Activated naive CD8-positive, alpha-beta T cell treated with anti-CD3 and anti-CD28 coated beads, Interleukin-2, amount 50 U/mL, for 24 hours (primary cell): ENCODE measurements at places on chromosomes 12 and 14.

- DNase-seq, result no peak
These were observed 22.1 kb downstream of the MTHFD1 start for GRCh38 chr14:64410084-64410774.

- no peak for DNase-seq
These were observed 4.2 kb downstream of the IFFO1 start for GRCh38 chr12:6551496-6552139.

DNA sequence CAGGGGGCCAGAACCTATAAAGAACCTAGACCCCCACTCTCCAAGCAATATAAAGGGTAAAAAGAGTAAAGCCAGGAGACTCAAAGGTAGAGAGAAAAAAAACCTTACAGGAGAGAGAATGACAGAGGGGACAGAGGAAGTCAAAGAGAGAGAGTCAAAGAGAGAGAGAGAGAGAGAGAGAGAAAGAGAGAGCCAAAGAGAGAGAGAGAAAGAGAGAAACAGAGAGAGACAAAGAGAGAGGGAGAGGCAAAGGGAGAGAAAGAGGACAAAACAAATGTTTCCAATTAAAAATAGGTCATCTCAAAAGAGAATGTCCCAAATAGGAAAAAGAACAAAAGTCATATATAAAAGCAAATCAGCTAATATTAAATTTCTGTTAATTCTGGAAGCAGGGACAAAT is 251.5 kb downstream of the DPY19L2 start:
- no peak for DNase-seq

DNA sequence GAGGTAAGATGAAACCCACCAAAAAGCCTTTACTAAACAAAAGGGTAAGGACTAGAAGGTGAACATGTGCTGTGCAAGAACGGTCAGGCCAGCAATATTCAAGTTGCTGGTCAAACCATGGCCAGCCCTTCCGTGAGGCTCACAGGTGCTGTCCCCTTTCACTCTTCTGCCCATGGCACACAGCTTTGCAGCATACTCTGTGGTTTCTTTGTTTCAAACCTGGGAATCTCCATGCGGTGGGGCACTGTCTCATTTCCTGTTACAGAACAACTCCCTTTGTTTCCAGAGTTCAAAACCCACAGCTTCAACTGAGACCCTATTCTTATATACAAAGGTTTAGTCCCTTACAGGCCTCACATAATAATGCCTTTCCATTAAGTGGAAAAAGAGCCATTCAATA is 1.7 kb upstream of the OVCH1 start:
- no peak for DNase-seq

- no peak for DNase-seq
These were observed 373.4 kb downstream of the NUAK1 start for GRCh38 chr12:105765053-105766014.

- no peak for DNase-seq
These were observed 93.8 kb downstream of the SLC38A6 start for GRCh38 chr14:61074852-61075251.

DNA sequence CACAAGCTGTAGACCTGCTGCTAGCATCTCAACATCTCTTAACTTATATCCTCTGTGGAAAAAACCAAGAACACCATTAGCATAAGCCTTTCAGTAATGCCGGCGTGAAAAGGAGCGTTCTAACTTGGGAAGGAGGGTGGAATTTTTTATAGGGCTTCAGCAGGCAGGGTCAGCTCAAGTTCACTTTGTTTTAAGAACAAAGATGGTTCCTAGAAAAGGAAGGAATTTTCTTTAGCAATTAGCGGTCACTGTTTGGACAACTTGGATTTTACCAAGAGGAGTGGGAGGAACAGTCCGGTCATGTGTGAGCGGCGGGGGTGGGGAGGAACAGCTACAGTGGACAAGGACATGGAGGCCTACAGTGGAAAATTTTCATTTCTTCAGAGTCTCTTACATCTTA is 35.9 kb downstream of the BBS10 start:
- DNase-seq, result no peak

- no peak for DNase-seq
These were observed 26.4 kb upstream of the AEBP2 start for GRCh38 chr12:19412844-19413243.

DNA sequence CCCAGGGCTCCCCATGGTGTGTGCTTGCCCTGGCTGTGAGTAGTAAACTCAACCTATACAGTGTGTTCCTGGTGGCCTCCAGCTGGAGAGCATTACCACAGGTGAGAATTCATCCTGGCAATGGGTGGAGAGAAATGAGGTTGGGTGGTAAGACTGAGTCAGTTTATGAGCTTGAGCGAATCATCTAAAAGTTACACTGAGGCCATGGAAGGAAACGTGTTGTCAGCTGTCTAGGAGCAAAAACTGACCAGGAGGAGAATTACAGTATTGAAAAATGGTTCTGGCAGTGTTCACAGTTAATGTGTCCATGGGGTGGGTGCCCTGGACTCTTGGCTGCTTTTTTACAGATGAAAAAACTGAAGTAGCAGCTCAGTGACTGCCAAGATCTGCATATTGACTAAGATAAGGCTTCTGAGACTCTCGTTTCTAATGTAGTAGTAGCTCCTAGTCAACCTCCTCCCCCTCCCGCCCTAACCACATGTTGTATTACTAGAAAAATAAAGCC is 202.0 kb upstream of the AMIGO2 start:
- DNase-seq, result no peak

DNA sequence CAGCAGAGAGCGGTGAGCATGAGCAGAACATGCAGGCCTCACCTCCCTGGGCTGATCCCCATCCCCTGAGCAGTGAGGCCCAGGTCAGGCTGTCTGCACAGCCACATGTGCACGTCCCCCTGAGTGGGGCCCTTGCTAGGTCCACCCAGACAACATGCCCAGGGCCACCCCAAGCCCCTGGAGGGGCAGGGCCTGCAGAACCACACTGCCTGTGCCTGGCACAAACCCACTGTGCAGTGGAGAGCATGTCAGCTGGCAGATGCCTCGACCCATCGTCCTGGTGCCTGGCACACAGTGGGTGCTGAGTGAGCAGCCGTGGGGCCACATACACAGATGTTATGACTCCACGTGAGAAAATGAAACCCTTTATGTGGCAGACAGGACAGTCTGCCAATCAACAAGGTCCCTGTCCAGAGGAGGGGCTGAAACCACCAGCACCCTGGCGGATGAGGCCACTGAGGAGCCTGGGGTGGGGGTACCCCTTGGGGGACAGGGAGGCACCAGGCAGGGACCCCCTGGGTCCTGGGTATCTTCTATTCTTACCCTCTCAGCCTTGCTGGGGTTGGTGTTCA is 8.3 kb downstream of the ANHX start:
- DNase-seq, result no peak

- no peak for DNase-seq
These were observed 958.9 kb downstream of the LRFN5 start for GRCh38 chr14:42565556-42565955.

- peak; percentile 12 for DNase-seq
These were observed 386.7 kb upstream of the NOVA1 start for GRCh38 chr14:26984311-26985177.

DNA sequence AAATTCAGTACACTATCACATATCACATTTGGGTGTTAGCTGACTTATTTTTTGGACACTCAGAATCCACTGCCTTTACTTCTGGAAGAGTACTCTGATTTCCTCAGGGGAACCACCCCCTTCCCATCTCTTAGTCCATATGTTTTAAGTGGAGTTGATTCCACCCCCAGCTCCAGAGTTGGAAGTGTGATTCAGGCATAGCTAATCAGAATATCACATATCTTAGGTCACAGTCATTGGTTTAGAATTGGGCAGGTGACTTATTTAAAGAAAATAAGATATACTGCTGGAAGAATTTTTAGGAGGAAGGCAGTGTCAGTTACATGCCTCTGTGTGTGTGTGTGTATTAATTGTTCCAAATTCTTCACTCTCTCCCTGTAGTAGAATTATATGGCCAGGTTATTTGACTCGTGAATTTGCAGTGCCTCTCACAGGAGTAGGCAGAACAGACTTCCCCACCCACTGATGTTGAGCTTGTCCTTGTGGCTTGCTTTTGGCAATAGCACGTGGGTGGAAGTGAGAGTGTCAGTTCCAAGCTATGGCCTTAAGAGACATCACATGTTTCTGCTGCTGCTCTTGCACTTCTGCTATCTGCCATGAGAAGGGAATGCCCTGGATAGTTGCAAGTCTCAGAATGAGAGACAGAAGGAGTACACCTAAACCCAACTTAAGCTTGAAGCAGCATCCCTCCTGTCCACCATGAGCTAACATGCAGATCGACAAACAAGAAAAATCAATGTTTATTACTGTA is 6.4 kb upstream of the GAS2L3 start:
- DNase-seq, result no peak

GRCh38 chr12:52278575-52279421 is 4.4 kb downstream of the KRT86 start:
- peak; percentile 83 for DNase-seq

DNA sequence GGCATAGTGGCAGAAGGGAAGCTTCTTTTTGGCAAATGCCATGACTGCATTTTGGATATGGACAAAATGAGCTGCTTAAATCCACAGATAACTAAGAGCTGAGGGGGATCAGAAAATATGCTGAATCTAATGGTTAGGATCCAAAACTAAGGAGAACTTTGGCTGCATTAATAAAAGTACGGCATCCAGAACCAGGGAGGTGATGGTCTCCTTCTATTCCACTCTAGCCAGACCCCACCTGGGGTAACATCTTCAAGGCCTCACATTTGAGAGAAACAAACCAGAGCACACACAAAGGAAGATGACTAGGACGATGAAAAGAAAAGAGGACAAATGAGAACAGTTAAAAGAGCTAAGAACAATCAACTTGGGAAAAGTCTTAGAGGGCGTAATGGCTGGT is 27.6 kb downstream of the NT5DC3 start:
- no peak for DNase-seq

DNA sequence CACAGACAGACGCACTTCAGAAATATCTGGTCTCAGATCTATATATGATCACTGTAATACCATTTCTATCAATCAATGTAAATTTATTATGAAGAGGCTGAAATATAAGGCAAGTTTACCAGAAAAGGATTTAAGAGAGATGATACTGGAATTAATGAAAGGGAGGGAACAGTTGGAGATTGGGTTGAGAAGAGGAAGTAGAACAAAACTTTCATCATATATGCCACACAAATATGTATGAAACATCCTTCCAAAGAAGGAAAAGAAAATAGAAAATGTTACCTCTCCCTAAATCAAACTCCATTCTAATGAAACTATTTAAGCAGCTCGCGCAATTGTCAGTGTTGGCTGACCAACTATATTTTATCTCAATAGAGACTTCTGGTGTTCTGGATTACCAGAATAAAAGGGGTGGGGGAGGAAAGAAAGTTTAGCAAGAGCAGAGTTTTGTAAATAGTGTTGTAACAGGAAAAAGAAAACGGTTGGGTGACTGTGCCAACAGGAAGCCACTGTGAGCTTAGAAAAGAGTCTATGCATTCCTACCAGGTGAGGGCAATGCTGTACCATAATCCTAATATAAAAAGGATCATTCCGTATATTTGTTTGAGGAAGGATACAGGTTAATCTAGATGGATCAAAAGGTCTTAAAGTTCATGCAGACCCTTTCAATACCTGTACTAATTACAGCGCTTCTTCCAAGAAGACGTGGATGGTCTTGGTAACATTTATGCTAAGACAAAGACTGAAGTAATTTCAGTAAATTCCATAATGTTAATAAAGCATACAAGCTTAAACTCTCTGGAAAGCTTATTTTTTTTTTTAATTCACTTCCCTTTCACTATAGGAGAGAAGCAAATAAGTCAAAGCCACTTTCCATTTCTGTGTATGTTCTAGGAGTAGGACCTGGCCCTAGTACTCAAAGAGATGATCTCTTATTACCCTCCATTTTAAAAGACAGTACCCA is 14.5 kb upstream of the LLPH start:
- no peak for DNase-seq

DNA sequence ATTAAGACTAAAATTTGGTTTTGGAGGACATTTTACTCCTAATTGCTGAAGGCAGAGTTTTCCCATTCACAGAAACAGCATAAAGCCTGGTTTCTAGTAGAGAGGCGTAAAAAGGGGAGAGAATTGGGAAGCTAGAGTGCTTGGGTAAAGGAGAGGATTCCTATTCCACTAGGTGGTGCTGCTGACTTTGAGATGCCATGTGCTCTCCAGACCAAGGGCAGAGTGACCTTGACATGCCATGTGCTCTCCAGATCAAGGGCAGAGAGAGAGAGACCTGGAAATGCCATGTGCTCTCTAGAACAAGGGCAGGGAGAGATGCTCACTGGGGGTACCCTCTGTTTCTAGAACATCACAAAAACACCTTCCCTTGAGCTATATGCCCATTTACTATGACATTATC is 176.2 kb upstream of the PDZRN4 start:
- no peak for DNase-seq

DNA sequence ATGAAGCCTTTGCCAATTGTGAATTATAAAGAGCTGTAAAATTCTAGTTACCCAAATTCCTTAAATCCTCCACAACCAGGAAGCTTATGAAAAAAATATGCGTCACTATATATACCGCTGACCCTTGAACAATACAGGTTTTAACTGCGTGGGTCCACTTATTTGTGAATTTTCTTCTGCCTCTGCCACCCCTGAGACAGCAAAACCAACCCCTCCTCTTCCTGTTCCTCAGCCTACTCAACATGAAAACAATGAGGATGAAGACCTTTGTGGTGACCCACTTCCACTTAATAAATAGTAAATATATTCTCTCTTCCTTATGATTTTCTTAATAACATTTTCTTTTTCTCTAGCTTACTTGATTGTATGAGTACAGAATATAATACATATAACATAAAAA is 42.2 kb downstream of the CMKLR1 start:
- DNase-seq, result no peak

- no peak for DNase-seq
These were observed 217.2 kb downstream of the C12orf50 start for GRCh38 chr12:87812030-87812429.

- DNase-seq, result no peak
These were observed 5.2 kb downstream of the MUCL1 start for GRCh38 chr12:54859502-54859901.

- DNase-seq, result no peak
These were observed 40.1 kb upstream of the EPS8 start for GRCh38 chr12:15829255-15829654.

DNA sequence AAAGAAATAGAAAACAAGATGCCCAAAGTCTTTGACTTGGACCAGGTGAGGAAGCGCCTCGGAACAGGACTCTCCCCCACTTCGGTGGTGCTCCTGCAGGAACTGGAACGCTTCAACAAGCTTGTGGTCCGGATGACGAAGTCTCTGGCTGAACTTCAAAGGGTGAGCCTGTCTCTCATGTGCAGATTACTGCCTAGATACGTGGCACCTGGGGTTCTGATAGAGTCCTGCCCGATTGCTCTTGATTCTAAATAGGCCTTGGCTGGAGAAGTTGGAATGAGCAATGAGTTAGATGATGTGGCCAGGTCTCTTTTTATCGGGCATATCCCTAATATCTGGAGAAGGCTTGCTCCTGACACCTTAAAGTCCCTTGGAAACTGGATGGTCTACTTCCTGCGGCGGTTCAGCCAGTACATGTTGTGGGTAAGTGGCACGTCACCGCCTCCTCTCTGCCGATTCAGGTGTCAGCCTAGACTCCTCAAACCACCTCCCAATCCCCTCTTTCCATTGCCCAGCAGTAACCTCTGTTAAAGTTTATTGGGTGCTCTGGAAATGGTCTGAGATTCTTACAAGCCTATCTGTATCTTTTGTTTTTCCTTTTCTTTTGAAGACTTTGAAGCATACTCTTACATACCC is 40.8 kb downstream of the CCDC92 start:
- DNase-seq, result no peak

- no peak for DNase-seq
These were observed 70.4 kb downstream of the CHGA start for GRCh38 chr14:92993302-92993701.

GRCh38 chr12:123141615-123142517 is 9.0 kb downstream of the PITPNM2 start:
- no peak for DNase-seq

GRCh38 chr14:24935796-24936195 is 114.2 kb downstream of the STXBP6 start:
- DNase-seq, result no peak
